NCI-H446 (cell line): ENCODE measurements at places on chromosomes 5 and 9.

- no peak for DNase-seq
Observed at GRCh38 chr9:14945351-14945750, 35.1 kb upstream of the FREM1 start.

GRCh38 chr5:153543959-153544470 is 53.5 kb downstream of the GRIA1 start:
- no peak for DNase-seq

DNA sequence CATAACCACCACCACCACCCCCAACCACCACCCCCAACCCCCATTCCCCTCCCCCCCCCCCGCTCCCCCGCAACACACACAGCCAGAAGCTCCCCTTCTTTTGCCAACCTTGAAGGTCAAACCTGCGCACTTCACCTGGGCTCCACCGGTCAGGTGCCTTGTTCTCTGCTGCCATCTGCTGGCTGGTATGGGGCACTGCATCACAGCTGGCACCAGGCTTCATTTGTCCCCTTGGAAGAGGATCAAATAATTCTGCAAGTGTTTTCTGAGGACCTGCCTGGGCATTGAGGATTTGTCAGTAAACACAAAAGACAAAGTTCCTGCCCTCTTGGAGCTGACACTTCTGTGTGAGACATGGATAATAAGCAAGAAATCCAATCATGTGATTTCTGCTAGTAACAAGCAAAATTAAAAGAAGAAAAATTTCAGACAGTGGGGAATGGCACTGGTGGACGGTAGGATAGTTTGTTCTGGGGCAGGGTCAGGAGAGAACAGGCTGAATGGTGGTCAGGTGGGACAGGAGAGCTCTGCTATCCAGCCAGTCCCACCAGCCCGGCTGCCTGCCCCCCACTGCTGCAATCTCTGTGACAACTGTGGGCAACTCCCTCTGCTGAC is 55.6 kb upstream of the LMX1B start:
- DNase-seq, result no peak

DNA sequence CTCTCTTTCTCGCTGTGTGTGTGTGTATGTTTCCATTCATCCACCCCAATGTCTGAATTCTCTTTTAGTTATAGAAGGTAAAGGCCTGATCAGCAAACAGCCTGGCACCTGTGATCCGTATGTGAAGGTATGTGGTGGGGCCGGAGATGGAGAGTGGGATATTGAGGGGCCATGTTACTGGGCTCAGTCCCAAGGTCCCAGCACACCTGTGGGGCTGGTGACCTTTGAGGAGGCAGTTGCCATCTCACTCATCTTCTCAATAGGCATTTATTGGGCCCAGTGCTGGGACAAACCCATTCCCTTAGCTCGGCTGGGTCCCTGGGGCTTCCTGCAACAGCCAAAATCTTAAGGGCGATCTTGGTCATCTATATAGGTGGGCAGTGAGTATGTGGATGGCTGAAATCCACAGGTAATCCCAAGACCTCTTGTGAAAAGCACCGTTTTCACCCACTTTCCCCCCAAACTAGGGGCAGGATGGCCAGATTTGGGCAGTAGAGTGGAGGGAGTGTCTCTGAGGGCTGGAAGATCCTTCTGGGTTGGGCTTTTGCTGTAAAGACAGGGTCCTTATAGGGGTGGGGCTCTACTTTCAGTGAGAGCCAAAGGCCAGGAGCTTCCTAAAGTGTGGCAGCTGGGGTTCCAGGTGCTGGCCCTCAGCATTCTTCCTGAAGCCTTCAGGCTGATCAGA is 19.6 kb downstream of the RGS3 start:
- no peak for DNase-seq

DNA sequence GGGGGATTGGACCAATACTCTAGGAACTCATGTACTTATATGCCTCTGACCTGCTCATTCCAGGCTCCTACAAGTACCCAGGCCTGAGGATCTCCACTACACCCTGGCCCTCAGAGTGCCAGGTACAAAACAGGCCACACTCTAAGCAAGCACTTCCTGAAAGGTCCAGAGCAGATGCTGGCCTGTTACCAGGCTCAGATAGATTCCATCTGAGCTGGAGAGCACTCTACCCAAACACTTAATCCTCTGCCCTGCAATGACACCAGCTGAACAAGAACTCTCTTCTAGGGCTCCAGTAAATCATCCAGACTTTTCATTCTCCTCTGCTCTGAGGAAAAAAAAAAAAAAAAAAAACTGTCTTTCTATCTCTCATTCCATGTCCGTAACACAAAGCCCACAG is 2.9 kb downstream of the P4HA2 start:
- no peak for DNase-seq
